Caco-2 (cell line): ENCODE measurements at places on chromosomes 11 and 22. TPM values are rescaled to one million over a fixed set of nuclear protein-coding genes. Genes with fewer than 3 reads are reported as not detected.
A peak's percentile ranks its signal among the peaks of the same experiment; 100 is the strongest.

DNA sequence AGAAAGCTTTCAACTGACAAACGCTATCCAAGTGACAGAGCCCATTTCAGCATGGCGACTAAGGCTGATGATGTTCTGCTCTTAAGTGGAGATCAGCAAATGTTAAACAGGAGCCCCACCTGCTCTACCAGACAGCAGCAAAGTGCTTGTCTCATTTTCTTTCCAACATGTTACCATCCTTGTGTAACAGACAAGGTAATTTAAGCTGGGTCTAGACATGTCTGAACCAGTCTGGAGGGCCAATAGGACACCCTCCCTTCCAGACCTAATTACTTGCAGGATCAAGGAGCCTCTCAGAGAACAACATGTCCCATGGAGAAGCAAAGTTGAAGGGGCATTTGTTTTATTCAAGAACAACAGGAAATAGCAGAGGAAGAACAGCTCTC is 3.9 kb upstream of the LMO2 start:
- no peak for DNase-seq

GRCh38 chr11:65595543-65596281 is at the start of gene KCNK7:
Gene KCNK7 (minus strand): TSS chr11:65595800. CDS start chr11:65595772, 28 bp downstream.
- DNase-seq: no peak

- DNase-seq: no peak
Measured at GRCh38 chr11:78666675-78667160, 92.1 kb upstream of the NARS2 start.

- DNase-seq: no peak
Measured at GRCh38 chr22:39236321-39237317, 8.2 kb downstream of the PDGFB start.

DNA sequence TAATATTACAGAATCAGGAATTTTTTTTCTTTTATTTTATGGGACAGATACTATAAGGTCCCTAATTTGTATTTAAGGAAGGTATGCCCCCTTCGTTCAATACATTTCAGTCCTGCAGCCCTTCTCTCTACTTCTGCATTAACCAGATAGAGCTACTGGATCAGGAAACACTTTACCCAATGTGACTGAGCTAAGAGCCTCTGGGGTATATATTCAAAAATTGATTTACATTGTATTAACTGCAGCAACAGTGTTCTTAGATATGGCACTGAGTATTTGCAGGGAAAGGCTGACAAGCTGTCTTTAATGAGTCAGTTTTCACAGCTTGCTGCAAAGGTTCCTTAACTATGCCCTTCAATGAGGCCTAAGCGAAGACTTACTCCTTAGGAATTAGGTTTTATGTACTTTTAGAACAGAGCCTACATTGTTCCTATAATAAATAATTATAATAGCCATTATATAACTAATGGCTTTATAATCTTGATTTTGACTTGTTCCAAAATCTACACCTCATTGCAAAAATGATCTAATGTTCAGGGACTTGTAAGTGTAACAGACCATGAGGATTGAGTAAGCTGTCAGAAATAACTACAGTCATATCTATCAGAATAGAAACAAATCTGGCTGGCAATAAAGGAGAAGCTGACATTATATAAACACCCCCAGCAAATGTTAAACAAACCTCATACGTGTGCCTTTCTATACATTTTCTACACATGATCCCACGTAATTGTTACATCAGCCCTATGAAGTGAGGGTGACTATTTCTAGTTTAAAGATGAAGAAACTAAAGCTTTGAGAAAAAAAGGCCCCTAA is 55.0 kb downstream of the DDI1 start:
- no peak for DNase-seq

GRCh38 chr11:113994077-113994954 is 19.4 kb downstream of the HTR3A start:
- DNase-seq: no peak

GRCh38 chr22:50319503-50319951 is 7.3 kb downstream of the DENND6B start:
- DNase-seq: no peak

- no peak for DNase-seq
Measured at GRCh38 chr11:68550485-68550817, 89.9 kb downstream of the PPP6R3 start.

GRCh38 chr11:130629039-130629438 is 180.6 kb downstream of the ADAMTS15 start:
- no peak for DNase-seq

DNA sequence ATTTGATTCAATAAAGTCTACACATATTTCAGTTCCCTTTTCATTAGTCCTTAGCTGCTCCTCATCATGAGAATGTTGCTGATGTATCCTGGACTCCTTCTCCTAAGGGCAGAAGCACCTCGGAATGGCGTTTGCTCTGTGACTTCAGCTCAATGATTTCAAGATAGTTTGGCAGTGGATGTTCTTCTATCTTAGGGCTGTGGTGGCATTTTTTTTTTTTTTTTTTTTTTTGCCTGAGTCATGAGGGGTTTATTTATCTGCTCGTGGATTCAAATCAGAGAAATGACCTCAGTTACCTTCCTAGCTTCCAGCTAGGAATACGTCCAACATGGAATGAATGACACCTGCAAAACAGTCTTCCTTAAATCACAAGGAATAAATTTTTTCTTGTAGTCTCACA is 220.0 kb upstream of the ZBED5 start:
- no peak for DNase-seq

- no peak for DNase-seq
Measured at GRCh38 chr11:122663764-122664163, 8.2 kb downstream of the UBASH3B start.

DNA sequence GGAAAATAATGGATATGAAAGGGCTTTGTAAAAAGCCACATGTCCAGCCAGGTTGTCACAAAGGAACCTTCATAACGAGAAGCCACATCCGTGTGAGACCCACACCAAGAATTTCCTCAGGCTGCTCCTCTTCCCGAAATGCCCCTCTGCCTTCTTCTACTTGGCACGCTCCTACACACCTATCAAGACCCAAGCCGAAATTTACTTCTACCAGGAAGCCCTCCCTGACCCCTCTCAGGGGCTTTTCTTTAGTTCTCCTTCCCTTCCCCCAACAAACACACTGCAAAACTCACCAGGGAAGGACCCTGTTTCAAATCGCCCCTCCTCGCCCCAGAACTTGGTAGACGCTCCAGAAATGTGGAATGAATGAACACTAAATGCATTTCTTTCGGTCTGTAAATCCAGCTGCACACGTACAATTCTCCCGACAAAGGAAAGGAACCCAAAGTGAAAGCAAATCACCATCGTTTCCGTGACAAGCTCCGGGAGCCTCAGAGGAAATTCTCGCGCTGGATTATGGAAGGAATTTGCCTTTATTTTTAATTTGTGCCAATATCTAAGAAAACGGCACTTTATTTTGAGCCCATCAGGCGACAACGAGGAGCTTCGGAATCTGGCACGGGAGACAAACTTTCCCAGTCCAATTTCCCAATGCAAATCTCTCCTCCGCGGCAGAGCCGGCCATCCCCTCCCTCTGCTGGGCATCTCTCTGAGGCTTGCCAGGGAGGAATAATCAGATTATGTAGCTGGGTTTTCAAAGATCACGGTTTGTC is 13.2 kb upstream of the SHISAL1 start:
- no peak for DNase-seq

DNA sequence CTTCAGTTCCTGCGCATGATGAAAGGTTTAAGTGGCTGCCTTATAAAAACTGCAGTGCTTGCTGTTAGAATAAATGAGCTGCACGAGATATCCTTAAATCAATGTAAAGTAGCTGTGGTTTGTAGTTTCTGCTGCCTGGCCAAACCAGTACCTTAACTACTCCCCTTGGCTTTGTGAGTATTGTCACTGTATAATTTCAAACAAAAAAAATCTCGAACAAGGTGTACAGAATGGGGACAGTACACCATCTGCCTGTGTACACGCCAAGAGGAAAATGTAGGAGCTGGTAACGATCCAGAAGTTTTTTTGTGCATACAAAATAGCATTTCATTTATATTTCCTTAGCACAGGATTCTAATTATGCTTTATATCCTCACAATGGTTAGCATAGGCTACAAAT is 20.6 kb upstream of the NDUFC2 start:
- no peak for DNase-seq

- DNase-seq: no peak
Measured at GRCh38 chr11:83004746-83005556, 66.7 kb downstream of the RAB30 start.

GRCh38 chr11:112836256-112836602 is 125.0 kb upstream of the NCAM1 start:
- no peak for DNase-seq

DNA sequence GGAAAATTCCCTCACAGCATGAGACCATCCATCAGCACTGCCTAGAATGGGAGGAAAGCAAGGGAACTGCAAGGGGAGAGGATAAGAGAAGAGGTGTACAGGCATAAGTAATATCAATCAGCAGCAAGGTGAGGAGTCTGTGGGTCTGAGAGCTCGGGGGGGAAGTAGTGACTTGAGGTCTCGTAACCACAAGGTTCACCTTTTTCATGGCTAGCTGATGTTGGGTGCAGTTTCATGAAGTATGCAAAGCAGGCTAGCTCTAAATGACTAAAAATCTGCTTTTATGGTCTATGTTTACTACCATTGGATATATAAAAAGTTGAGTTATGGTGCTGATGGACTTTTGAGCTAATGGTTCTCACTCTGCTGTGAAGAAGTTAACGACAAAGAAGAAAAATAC is 35.8 kb downstream of the OR4C6 start:
- no peak for DNase-seq

- DNase-seq: peak; percentile 99
Measured at GRCh38 chr11:17276236-17277023, at the start of gene NUCB2. Gene NUCB2 (plus strand): TSS chr11:17276739. CDS start chr11:17295324, 18,585 bp downstream.

DNA sequence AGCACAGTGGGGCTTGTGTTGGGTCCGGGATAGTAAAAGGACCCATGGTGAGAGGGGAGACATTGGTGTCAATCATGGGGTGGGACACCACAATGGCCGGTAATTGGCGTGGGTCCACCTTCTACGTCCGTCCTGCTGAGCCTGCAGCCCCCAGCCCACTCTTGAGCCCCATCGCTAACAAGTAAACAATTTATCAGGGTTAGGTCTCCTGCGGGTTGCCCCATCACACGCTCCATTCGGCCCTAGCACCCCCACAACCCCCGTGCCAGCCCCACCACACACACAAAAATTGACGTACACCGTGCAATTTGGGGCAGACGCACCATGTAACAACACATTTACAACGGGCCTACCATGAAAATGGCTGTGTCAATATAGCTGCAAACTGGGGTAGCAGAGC is 86.5 kb upstream of the HTATIP2 start:
- no peak for DNase-seq

DNA sequence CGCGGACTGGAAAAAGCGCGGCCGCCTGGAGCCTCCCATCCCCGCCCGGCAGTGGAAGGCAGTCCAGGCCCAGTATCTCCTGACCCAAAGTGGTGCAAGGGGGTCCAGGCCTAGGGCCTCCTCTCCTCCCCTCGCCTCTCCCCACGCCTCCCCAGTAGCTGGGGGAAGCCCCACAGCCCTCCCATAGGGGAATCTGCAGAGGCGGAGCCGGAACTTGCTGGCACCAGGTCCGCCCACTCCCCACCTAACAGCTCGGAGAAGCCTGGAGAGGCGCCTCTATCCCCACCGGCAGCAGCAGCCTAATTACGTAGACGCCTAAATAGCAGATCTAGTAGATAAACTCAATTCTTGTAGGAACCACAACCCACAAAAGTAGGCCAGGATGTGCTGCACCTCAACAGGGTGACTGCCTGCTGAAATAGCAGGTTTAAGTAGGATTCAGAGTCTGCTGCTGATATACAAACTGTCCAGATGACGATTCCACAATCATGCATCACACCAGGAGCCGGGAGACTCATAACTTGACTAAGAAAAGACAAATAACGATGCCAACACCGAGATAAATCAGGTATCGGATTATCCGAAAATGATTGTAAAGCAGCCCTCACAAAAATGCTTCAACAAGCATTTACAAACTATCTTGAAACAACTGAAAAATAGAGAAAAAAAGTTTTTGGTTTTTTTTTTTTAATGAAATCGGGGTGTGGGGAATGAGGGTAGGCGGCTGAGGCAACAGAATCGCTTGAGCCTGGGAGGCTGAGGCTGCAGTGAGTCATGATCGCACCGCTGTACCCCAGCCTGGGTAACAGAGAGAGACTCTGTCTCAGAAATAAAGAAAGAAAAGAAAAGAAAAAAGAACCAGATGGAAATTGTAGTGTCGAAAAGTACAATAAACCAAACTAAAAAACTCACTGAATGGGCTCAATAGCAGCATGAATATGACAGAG is 11.4 kb upstream of the BRD1 start:
- no peak for DNase-seq

GRCh38 chr11:26780376-26781085 is 58.7 kb upstream of the SLC5A12 start:
- DNase-seq: no peak

DNA sequence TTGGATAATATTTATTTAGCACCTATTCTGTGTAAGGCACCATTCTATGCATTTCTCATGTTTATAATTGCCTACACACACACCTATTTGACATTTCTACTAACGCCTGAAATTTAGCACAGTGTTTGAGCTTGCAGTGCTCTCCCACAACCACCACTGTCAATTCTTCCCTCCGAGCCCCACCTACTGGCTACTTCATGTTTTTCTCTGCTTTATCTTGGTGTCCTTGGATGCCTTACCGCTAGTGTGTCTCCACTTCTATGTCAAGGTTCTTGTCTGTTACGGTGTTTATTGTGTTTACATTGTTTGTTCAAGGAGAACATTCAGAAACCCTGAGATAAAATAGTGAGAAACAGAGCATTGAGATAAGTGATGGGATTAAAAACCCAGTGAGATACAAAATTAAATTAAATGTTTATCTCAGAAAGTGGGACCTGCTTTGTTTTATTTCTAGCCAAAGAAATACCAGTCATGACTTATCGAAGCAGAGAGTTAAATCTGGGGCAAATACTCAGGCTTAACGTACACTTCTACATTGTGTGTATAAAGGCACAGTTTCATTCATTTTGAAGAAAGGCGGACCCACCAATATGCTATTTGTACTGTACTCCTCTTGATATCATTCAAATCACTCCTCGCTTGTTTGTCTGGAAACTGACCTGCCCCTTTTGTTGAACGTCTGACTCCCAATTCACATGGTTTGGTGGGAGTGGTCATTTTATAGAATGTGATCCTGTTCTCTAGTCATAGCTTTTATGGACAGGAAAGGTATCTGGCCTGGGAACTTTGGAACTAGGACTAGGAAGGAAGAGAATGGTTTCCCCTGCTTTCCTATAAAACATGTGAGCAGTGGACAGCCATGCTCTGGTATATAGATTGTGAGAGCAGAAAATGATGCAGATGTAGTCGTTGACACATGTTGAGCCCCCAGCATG is 39.2 kb upstream of the SLC36A4 start:
- DNase-seq: no peak

TRPM5 gene
- not detected in 2 replicates for total RNA-seq

CREB3L1 gene
- 24.9 and 29.5 TPM in 2 replicates for total RNA-seq

C11orf42 gene
- not detected in 2 replicates for total RNA-seq

RCE1 gene
- total RNA-seq: 57.6 and 60.7 TPM in 2 replicates

CDPF1 gene
- total RNA-seq: 7.2 and 8.8 TPM in 2 replicates

GPHA2 gene
- not detected in 2 replicates for total RNA-seq

TSSK2 gene
- not detected in 2 replicates for total RNA-seq

OR5B3 gene
- not detected in 2 replicates for total RNA-seq

POU2AF2 gene
- total RNA-seq: not detected in 2 replicates

MIOX gene
- 0.32 TPM in 1 of 2 replicates, not detected in the other for total RNA-seq

MMP27 gene
- total RNA-seq: not detected in 2 replicates

ALDH3B2 gene
- 0.26 and 0.54 TPM in 2 replicates for total RNA-seq

CADM1 gene
- 440 and 534 TPM in 2 replicates for total RNA-seq

OR52N2 gene
- total RNA-seq: not detected in 2 replicates
